Stimulated activated CD4-positive, alpha-beta T cell treated with anti-CD3 and anti-CD28 coated beads, Interleukin-2, amount 100 ng/mL, for 24 hours (primary cell): ENCODE measurements at places on chromosomes 4 and X.

- no peak for DNase-seq
These were observed 33.8 kb downstream of the UCHL1 start for GRCh38 chr4:41290479-41290878.

- DNase-seq: no peak
These were observed 4.8 kb downstream of the WDR44 start for GRCh38 chrX:118350706-118351105.

GRCh38 chrX:153361781-153362397 is 27.9 kb downstream of the ZNF275 start:
- no peak for DNase-seq

DNA sequence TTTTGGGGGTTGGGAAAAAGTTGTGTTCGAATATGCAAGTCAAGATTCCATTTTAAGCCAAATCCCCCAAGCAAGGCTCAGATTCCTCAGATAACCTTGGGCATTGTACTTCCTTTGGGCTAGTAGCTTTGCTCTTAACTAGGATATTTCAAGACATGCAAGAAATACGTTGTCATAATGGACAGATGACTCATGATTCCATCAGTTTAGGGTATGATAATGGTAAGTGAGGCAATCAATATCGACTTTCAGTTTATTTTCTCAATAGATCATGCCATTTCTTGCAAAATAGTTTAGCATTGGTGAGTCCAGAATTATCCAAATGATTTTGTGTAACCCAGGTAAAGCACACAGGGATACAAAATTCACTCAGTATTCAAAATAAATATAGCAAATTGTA is 25.4 kb downstream of the CFAP299 start:
- no peak for DNase-seq

- no peak for DNase-seq
These were observed 99.3 kb downstream of the AMMECR1 start for GRCh38 chrX:110218591-110218990.

DNA sequence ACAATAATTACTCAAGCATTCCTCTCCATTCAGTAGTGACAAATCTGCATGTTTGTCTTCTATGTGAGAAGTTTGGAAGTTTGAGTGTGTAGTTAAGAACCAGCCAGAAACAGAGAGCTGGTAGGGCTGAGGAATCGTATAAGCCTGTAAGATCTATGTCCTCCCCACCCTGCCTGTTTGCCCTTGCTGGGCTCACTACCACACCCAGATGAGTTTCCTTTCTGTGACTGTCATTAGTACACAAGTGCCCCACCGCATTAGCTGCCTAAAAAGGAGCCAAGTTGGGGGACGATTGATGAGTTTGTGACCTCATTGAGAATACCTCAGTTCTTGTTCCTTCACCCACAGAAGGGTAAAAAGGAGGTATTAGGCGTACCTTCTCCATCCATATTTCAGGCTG is 28.3 kb downstream of the DOCK11 start:
- DNase-seq: no peak

DNA sequence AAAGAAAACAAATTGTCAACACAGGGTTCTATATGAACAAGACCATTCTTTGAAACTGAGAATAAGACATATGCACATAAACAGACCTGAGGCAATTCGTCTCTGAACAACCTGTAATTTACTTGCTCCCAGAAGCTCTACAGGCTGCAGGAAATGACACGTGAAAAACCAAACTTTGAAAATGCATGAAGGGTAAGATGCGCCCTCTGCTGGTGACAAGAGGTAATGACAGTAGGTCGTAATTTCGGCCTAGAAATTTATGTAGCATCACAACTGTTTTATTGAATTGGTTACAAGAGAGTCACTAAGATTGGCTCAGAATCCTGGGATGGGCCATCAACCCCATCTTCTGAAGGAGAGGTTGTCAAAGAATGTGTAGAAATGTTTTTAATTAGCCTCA is 276.5 kb downstream of the PPP4R3C start:
- DNase-seq: peak; percentile 9

DNA sequence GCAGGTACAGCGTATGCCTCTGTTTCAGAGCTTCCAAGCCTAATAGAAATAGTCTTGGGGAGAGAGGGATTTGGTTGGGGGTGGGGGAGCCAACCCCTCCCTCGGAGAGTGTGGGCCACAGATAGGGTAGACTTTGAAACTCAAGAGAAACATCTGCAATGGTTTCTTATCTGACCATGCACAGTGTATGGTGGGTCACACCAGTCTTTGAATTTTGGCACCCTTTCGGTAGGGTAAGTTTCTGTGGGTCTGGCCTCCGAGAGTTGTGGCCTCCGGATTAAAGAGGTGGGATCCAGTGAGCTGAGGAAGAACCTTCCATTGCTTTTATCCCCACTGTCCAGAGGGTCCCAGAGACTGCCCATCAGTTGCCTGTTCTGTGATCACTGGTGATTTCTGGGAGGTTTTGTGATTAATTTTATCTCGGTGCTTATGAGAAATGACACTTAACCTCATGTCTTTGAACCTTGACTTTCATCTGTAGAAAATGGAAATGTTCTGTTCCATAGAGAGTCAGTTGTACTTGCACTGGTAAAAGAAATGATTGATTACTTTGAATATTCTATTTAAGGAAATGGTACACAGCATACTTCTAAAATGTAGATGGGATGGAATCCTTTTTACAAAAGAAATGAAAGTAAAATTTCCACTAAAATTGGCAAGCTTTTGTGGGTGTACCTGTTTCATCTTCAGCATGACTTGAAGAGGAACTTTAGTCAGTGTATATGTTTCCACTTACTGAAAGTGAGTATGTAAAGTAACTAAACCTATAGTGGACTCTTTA is 62.7 kb downstream of the TMEM131L start:
- DNase-seq: no peak

- no peak for DNase-seq
These were observed 726.2 kb downstream of the RPA4 start for GRCh38 chrX:97609938-97610337.

DNA sequence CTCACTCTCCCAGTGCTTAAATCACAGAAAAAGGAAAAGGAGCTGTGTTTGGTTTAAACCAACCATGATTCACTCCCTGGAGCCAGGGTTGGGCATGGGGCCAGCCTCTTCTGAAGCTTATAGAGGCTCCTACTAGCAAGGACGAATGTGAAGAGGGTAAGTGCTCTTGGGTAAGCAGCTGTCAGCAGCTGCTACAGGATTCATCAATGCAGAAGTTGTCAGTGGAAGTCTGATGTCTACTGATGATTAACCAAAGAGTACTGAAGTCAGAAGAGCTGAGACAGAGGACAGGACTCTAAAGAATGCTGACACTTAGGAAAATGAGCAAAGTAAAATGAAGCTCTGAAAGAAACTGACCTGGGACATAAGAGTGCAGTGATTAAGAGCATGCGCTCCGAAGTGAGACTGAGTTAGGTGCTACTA is 32.7 kb upstream of the JADE1 start:
- no peak for DNase-seq

DNA sequence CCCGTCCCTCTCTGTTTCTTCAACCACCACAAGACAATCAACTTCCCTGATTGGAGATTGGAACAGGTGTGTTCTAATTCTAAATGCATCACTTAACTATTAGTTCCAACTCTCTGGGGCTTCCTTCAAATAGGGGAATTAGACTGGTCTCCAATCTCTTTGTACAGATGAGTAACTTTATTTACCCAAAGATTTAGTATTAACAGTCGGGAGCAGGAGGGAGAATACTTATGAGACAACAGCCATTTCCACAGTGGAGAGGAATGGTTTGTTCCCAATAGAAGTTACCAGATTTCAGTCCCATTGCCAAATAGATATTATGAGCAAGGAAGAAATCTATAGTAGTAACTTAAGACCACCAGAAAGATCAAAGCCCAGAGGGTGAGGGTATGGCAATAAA is 46.2 kb downstream of the CASK start:
- no peak for DNase-seq

DNA sequence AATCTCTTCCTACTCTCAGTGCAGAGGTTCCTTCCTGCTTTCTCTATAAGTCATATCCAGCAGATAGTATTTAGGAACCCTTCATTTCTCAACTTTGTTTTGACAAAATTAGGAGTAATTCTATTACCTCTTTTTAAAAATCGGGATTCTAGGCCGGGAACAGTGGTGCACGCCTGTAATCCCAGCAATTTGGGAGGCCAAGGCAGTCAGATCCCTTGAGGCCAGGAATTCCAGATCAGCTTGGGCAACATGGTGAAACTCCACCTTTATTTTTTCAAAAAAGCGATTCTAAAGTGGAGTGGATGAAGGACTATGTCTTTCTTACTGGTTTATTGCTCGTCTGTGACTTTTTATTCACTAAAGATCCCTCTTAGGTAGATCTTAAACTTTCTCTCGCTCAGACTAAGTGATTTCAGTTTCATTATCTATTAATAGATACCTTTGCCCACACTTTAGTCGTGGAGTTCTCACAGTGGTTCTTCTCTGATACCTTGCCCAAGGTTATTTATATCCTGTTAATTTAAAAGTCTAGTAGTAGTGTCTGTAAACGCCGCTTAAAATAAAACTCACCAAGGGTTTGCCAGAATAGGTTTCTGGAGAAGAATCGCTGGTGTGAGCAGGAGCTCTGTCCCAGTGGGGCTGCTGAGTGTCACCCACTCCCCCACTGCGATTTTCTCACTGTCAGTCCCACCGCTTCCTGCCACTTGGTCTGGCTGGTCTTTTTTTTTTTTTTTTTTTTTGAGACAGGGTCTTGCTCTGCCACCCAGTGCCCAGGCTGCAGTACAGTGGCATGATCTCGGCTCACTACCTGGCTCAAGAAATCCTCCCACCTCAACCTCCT is 27.0 kb upstream of the TMEM131L start:
- DNase-seq: peak; percentile 32
